ENCODE measurements at places on chromosomes 11 and 22.

DNA sequence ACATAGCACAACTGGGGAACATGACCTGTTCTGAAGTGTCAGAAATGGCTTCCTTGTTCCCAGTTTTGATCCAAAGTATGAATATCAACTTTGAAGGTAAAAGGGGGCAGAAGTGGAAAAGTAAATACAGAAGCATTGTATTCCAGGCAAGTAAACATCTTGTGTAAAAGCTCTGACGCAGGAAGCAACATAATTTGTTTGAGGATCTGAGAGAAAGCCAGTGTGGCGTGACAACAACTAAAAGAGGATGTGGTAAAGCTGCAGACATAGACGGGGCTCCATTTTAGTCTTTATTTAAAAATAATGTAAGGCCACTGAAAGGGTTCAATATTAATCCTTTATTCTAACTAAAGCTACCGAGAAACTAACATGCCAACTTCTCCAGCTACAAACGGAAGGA lies 310.2 kb downstream of the DLG2 start:
- DNase-seq: no peak

DNA sequence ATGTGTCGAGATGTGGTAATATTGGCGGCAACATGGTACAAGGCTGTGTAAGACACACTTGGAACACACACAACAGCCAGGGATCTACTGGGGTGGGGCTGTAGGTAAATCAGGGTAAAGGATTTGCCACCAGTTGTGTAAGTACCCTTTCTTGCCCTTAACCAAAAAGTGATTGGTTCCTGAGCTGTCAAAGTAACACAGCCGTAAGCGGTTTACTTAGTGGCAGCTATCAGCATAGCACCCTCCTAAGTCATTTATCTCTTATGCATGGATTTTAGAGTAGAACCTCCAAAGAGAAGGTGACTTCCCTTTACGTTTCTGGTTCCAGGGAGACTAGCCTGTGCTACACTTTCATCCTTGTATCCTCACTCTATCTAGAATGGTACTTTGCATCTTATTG lies 57.2 kb downstream of the SPECC1L start:
- no peak for DNase-seq

DNA sequence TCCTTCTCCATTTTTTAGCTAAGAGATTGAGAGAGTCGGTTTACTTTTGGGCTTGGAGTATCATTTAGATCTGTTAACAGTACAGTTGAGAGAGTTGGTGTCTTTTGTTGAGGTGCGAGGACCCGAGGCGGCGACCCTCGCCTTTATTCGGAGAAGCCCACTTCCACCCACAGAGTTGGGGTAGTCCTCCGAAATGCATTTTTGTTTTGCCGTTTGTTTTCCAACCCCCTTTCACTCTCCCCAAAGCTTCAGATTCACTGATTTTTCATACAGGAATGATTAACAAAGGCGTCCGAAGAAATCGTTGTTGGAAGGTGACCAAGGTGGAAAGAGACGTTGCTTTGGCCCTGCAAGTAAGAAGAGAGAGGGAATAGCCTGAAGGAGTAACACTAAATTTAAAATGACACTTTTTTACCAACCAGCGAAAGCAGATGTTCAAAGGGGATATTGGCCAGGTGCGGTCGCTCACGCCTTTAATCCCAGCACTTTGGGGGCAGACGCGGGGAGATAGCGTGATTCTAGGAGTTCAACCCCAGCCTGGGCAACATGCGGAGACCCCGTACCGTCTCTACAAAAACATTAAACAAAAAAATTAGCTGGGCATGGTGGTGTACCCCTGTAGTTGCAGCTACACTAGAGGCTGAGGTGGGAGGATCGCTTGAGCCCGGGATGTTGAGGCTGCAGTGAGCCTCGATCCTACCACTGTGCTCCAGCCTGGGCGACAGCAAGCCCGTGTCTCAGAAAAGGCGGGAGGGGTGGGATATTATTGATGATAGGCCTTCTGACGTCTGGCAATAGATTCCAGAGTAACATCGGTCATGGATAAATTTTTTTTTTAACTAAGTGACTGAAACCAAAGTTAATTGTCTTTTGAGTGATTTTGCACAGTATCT lies 899 bp upstream of the RAB30 start:
- no peak for DNase-seq

GRCh38 chr11:93567401-93567895 lies 24.3 kb upstream of the SMCO4 start:
- no peak for DNase-seq

GRCh38 chr11:129732941-129733340 lies 82.7 kb upstream of the TMEM45B start:
- DNase-seq: no peak

GRCh38 chr22:37420686-37421467 lies 6.4 kb downstream of the ELFN2 start:
- no peak for DNase-seq

DNA sequence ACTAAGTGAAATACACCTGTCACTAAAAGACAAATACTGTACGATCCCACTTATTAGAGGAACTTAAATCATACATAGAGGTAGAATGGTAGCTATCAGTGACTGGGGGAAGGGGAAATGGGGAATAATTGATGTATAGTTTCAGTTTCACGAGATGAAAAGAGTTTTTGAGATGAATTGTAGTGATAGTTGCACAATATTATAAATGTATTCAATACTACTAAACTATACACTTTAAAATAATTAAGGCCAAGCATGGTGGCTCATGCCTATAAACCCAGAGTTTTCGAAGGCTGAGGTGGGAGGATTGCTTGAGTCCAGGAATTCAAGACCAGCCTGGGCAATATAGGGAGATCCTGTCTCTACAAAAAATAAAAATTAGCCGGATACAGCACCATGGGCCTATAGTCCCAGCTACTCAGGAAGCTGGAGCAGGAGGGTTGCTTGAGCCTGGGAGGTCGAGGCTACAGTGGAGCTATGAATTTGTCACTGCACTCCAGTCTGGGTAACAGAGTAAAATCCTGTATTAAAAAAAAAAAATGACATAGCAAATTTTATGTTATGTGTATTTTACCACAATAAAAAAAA lies 40.4 kb downstream of the SERPIND1 start:
- DNase-seq: no peak

GRCh38 chr11:62554387-62555167 lies 8.0 kb upstream of the AHNAK start:
- no peak for DNase-seq

DNA sequence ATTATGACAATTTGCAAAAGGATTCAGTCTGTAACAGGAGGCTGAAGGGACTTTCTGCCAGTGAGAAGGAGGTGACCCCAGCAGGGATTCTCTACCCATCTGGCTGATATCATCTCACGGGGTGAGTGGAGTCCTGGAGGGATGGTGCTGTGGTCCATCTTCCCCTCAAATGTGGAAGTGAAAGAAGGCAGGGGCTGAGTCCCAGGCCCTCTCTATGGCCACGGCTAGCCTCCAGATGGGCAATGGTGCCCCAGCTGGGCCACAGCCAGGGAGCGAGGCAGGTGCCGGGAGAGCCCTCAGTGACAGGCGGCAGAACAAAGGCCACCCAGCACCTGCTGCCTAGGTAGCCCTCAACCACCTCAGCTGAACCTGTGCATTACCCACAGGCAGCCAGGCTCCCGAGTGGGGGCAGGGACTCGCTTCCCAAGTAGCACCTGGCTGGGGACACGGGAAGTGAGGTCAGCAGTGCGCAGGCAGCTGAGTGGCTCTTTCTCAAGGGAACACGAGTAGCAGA lies 6.7 kb downstream of the NECTIN1 start:
- no peak for DNase-seq

- no peak for DNase-seq
Observed at GRCh38 chr22:49334449-49334789, 493.3 kb downstream of the BRD1 start.

GRCh38 chr22:17984114-17984513 lies 40.2 kb downstream of the MICAL3 start:
- DNase-seq: no peak

GRCh38 chr11:57241353-57241972 lies 4.4 kb upstream of the APLNR start:
- no peak for DNase-seq

GRCh38 chr11:6864438-6864837 lies 1.6 kb downstream of the OR10A2 start:
- no peak for DNase-seq

GRCh38 chr22:44337678-44338004 lies 24.9 kb upstream of the SHISAL1 start:
- no peak for DNase-seq
